ENCODE measurements at places on chromosomes 13 and 19.

- DNase-seq = no peak
These were observed 15.5 kb upstream of the TNFSF14 start for GRCh38 chr19:6685482-6685881.

DNA sequence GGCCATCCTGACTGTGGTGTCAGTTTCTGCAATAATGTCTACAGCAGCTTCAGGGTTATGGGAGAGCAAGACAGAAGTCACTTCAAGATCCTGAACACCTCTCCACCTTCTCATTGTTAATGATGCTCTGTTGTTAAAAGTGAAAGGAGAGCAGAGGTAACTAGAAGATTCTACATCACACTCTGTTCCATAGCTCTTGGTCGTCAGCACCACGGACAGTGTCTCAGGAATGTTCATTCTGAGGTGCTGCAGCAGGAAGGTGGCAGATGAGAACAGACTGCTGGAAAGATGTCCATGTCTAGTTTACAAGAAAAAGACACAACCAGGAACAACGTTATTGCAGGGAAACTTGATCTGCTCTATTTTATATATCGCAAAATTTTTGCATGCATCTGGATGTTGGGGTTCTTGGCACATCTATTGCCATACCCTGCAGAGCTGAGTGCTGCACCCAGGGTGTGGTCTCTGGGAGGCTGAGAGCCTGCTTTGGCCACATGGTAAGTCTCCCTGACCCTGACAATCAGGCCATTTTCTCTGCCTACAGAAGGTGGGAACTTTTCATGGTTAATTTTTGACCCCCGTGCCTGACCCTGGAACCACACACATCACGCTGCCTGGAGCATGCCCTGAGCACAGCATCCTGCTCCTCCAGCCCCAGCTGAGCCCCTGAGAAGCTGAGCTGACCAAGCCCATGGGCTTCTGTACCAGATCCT lies 12.7 kb downstream of the CEACAM21 start:
- DNase-seq = no peak

DNA sequence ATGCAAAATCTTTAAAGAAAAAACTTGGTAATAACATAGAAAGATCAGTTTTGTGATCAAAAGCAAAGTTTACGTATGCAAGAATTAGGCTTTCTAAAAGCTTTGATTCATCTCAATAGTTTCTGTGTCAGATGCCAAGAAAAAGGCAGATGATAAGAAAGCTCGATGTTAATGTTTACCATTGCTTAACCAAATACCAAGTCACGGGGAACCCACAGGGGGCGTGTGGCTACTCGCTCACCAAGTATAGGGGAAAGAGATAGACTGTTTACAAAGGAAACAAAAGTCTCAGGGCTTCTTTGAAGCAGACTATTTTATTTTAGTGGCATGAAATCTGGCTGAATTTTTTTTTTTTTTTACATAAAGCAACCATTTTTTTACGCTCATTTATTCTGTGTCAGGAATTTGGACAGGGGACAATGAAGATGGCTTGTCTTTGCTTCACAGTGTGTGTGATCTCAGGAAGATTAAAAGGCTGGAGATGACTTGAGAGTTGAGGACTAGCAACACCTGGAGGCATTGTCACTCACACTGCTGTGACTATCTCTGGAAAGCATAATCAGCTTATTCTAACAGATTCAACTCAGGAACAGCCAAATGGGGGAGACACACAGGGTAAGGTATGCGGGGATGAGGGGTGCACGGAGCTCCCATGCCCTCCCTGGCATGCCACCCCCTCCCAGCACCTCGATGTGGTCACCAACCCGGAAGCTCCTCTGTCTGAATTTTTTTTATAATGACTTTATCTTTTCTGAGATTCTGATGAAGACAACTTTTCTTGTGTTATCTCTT lies 24.9 kb downstream of the RCBTB1 start:
- no peak for DNase-seq

DNA sequence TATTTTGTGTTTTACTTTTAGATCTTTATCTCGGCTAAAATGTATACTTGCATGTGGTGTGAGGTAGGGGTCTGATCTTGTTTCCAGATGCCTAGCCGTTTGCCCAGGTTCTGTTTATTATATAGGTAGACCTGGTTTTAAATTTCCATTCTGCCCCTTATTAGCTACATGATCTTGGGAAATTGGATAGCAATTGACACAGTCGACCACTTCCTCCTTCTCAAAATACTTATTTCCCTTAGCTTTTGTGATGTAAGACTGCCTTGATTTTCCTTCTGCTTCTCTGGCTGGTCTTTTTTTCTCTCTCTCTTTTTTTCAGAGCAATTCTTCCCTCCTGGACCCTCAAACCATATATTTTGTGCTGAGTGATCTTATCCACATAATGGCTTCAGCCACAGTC lies 3.0 kb upstream of the PGLYRP1 start:
- no peak for DNase-seq

DNA sequence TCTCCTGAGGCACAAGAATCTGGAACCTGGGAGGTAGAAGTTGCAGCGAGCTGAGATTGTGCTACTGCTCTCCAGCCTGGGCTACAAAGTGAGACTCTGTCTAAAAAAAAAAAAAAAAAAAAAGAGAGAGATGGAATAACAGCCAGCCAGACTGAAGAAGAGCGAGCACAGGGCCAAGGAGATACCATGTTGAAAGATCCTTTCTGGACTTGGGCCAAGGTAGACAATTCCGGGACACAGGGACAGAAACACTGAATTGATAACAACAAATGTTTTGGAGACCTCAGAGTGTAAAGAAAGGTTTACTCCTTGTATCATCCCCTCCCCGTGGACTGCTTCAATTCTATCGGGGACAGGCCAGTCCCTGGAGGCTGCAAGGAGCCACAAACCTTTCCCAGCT lies 4.6 kb downstream of the LPAR2 start:
- DNase-seq = no peak

DNA sequence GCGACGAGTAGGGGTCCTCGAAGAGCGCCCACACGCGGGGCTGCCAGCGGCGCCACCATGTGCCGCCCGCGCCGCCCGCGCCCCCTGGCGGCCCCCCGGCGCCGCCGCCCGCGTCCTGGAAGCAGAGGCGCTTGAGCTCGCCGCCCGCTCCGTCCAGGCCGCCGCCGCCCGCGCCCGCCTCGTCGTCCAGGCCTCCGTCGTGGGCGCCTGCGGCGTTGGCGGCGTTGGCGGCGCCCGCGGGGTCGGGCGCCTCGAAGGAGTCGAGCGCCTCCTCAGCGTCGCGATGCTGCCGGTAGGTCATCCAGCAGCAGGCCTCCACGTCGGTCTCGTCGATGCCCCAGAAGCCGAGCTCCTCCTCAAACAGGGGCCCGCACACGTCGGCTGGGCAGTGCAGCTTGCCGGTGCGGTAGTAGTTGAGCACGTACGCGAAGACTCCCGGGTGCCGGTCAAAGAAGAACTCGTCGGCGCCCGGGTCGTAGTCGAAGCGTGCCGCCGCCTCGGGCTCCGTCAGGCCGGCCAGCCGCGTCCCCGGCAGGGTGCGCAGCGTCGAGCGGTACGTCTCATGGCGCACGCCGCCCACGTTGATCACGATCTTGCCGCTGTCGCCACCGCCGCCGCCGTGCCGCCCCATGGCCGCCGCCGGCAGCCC lies 829 bp downstream of the KCNC3 start:
- DNase-seq = no peak

DNA sequence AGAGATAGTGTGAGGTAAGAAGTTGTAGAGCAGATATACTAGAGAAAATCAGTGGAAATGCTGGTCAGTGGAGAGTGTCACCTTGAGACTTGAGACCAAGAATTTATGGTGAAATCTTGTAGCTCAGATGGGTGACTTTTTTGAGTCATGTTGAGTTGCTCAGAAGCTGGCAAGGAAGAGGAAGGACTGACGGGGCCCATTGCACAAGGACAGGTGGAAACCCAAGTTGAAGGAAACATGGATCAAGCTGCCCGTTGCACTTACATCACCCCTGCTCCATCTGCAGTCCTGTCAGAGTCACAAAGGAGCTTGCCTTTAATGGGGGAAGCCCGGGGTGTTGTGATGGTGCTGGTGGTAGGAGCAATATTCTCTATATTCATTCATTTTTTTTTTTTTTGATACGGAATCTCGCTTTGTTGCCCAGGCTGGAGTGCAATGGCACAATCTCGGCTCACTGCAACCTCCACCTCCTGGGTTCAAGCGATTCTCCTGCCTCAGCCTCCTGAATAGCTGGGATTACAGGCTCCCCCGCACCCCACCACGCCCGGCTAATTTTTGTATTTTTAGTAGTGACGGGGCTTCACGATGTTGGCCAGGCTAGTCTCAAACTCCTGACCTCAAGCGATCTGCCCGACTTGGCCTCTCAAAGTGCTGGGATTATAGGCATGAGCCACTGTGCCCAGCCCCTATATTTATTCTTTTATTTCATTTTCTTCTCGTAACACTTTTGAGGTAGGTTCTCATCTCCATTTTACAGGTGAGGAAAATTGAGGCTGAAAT lies 27.4 kb downstream of the UBAC2 start:
- no peak for DNase-seq

GRCh38 chr13:75694722-75695121 lies 58.6 kb downstream of the LMO7 start:
- DNase-seq = no peak
